ENCODE measurements at places on chromosomes 2 and 18. TPM values are rescaled to one million over a fixed set of nuclear protein-coding genes. Genes with fewer than 3 reads are reported as not detected.

STK17B gene
- 8.4 TPM for total RNA-seq

DNA sequence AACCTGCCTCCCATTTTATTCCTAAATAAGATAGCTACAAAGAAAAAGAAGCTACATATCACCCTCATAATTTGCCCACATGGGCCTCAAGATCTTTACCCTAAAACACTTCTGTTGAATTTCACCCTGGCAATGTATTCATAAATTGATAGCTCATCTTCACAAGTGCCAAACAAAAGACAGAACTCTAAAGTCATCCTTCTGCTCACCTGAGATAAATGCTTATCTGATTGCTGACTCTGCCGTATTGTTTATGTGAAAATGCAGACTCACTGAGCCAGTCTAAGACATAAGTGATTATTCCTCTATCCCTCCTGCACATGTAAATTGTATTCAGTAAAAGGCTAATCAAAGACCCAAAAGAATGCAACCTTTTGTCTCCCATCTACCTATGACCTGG is 2.0 kb downstream of the RDH14 start:
- DNase-seq: no peak

DNA sequence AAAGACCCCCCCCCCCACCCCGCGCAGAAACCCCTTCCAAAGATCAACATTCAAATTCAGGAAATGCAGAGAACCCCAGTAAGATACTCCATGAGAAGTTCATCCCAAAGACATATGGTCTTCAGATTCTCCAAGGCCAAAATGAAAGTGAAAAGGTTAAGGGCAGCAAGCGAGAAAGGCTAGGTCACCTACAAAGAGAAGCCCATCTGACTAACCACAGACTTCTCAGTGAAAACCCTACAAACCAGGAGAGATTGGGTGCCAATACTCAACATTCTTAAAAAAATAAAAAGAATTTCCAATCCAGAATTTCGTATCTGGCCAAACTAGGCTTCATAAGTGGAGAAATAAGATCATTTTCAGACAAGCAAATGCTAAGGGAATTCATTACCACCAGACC is 175.2 kb downstream of the RND3 start:
- no peak for DNase-seq

- DNase-seq: no peak
These were observed 17.1 kb downstream of the FAM110C start for GRCh38 chr2:29253-29652.

DNA sequence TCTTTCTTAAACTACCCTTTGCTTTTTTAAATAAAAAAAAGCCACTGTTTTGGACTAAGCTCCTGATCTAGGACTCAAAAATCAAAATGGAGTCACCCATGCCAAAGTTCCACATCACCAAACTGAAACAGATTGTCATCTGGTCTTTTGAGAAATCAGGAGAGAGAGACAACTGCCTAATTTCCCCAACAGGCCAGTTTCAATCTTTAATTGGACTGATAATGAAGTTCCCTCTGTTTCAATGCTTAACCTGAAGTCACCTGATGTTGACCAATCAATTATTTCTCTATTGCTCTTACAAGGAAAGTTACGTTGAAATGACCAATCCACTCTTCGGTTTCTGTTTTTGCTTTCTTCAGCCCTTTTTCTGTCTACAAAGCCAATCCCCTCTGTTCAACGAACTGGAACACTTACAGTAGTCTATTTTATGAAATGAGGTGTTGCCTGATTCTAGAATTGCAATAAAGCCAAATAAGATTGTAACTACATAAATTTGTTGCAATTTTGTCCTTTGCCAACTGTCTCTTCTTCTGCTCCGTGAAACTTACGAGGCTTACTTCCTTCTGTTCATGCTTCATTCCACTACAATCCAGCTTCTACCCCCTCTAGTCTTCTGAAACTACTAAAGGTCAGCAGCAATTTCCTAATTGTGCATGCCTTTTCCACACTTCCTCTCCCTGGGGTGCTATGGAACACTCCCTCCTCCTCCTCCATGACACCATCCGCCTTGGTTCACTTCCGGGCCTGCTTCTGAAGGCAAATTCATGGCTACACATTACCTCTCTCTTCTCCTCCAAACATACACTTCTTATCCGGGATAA is 95.2 kb upstream of the CD302 start:
- DNase-seq: no peak

- no peak for DNase-seq
These were observed 422.8 kb downstream of the SETBP1 start for GRCh38 chr18:45103319-45104048.

DNA sequence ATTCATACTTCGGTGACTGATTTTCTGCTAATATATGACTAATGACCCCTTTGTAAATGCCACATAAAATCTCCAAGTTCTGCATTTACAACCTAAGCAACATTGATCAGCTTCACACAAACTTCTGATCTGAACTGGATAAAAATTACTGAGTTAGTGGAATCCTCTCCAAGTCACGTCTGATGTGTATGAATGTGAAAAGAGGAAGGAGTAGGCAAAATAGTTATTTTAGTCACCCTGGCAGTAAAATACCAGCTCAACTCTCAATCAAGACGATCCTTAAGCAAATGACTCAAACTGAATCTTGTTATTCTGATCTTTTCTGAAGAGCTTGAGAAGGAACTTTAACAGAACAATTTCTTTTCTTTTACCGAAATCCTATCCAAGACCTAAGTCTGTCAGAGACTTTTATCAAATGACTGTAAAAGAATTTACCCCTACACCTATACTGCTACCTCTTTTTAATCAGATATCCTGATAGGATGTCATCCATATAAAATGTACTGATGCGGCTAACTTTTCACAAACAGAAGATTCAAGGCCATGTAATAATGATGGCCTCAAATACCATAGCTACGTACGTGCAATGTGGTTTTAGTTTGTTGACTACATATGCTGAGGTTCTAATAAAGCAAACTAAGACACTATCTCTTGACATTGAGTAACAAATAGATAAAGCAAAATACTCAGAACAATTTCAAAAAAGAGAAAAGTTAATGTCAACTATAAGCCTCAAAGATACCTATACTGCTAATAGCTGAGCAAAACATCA is 23.7 kb downstream of the CUL3 start:
- DNase-seq: no peak

GRCh38 chr2:20706217-20706616 is 39.3 kb downstream of the GDF7 start:
- DNase-seq: no peak

DNA sequence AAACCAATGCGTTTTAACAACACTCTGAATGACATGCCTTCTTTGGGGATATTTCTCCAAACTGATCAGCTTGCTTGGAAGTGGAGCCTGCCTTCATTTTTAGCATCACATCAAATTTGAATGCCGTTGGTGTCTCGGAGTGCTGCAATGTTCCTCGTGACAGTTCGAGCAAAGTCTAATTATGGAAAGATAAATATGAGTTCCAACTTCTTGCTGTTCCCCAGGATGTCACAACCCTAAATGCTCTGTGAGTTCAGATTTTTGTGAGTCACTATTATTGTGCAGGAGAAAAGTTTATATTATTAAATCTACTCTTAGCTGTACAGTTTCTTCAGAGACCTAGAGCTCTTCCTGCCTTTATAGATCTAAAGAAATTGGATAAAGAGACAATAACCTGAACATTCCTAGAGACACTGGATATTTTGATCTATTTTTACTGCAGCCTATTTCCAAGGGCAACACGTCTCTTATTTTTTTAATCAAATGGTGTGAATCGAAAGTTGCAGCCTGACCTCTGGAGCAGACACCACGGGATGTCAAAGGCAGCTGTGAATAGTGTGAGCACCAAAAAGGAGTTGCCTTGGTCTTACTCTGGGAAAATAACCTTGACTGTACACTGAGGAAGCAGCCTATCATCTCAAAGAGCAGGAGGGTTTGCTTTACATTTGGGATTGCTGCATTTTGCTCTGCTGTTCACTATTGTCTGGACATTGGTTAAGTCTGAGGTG is 330.1 kb downstream of the TDRD15 start:
- no peak for DNase-seq
